Kidney capillary endothelial cell (primary cell): ENCODE measurements at places on chromosomes 12 and 14.

DNA sequence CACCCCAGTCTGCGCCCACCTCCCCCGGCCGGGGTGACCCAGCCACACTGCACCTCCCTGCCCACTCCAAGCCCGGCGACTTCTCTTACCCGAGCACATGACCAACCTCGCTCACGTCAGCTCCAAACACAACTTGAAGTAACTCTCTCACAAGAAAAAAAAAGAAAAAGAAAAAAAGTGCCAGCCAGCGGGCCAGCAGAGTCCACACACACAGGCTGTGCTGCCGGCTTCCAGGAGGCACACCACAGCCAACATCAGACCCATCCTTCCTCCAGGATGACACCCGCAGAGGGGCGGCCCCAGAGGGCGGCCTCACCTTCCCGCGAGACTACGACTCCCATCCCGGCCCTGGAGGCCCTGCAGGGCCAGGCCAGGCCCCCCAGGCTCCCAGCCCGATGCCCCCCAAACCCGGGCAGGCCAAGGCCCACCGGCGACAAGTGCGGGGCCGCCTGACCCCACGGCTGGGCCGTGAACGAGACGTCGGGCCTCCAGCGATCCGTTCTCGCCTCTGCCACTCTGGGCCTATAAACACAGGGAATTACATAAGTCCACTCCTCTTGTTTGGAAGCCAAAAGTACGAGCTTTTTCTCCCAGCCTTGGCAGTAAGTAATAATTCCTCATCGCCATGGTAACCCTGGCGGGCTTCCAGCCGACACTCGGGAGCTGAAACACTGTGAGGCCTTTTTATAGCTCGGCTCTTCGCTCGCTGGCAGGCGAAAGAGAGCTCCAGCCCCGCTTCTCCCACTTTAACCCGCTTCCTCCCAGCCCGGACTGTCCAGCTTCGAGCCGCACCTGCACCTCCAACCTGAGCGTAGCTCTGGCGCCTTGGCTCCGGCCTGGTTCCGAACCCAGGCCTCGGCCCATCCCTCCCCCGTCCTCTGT is 49.1 kb downstream of the NCOR2 start:
- DNase-seq = peak; percentile 92

DNA sequence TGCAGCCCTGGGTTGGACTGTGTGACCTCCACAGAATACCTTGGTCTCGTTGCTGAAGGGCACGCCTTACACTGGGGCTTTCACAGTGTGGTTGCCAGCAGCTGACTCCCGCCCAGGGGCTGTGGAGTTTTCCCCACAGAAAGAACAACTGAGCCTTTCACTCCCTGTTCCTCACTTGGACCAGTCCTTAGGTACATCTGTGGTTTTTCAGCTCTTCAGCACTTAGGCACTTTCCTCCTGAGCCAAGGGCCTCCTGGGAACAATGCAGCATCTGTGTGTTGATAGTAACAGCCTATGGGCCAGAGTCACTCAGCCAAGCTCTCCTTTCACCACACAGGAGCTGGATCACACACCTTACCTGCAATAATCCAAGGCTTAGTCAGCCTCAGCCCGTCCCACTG is 25.0 kb downstream of the ERP27 start:
- no peak for DNase-seq

DNA sequence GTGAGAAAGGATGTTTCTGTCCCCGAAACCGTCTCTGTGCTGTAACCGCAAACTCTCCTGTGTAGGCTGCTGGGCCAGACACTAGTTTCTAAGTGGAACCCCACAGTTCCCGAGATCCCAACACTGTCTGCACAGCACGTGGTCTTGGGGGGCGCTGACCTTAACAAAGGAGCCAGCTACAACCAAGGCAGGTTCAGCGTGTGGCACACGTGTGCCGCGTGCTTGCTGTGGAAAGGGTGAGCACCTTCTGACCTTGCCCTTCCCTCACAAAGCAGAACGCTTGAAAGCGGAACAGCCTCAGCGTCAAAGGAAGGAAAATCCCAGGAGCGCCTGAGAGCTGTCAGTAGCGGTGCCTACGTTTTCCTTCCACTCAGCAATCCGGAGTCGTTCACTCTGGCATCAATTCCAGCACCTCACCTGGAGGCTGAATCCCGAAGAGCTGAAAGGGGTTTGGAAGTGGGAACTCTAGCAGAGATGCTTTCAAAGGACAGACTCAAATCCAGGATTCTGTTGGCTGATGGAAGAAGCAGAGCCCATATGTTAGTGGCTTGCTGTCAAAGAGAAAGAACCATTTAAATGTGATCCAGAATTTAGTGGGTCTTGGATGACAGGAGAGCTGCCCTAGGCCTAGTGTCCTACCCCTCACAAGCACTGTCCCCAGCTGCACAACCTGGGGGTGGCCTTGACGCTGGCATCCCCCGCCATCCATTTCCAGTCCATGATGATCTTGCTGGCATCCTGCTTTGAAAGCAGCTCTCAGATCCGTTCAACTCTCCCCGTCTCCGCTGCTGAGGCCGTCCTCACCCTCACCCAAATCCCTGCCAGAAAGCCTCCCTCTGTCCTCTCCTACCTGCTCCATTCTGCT is 27.1 kb downstream of the CCDC92 start:
- DNase-seq = no peak

DNA sequence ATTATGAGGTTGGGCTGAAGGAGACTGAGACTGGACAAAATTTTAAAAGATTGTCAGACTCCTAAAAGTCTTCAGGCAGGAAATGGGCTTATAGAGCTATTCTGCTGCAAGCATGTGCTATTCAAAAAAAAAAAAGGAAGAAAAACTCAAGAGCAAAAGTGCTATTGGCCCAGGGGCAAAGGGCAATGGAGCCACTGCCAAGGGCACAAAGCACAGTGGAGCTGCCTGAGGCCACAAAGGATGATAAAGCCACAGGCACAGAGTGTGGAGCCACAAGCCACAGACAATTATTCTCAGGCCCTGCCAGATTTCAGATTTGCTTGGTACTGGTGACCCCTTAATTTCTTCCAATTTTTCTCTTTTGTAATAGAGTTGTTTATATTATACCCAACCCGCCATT is 29.6 kb upstream of the GRIN2B start:
- no peak for DNase-seq

- DNase-seq = no peak
These were observed 2.7 kb downstream of the PLD4 start for GRCh38 chr14:104927432-104927816.

GRCh38 chr14:99250636-99251208 is 21.3 kb downstream of the BCL11B start:
- DNase-seq = no peak
